ENCODE measurements at places on chromosomes 5 and 9.

DNA sequence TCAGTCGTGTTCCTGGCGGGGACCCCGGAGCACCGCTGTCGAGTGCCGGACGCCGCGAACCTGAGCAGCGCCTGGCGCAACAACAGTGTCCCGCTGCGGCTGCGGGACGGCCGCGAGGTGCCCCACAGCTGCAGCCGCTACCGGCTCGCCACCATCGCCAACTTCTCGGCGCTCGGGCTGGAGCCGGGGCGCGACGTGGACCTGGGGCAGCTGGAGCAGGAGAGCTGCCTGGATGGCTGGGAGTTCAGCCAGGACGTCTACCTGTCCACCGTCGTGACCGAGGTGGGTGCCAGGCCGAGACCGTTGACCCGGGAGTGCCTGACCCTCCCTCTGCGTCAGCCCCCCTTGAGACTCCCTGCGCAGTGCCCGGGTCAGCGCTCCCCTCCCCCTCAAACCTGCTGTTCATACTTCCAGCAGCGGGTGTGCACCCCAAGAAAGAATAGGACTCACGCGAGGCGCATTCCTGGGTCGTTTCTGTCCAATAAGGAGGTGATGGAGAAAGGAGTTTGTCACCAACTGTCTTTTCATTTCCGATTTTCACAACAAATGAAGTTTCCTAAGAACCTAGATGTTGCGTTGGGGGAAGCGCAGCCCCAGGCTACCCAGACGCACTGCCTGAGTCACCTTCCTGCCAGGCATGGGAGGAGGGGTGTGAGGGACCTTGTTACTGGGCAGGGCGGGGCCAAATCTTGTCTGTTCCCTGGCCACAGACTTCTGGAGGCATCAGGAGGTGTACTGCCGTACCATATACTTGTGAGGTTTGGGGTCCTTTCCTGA lies 722 bp downstream of the SLC22A4 start:
- DNase-seq, result peak; percentile 76

DNA sequence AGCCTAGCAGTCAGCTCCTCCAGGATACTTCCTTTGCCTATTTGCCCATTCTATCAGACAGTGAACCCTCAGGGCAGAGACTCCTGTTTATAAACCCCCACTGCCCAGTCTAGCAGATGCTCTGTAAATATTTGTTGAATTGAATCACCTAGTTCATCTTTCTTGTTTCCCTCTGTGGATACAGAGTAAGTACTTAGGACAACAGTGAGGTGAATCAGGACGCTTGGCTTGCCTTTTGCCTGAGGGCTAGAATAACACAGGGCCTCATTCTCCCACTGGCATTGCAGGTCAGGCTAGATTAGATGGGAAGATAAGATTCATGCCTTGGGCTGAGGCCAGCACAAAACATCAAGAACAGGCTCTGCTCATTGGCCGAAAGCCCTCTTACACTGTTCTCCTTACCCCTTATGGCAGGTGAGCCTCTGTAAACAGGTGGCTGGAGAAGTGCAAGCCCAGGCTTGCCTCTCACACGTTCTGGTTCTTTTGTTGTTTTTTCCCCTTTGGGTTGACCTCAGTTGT lies 22.2 kb downstream of the TNFSF8 start:
- DNase-seq, result no peak

- no peak for DNase-seq
These were observed 20.0 kb downstream of the ITGA1 start for GRCh38 chr5:52807723-52808122.

GRCh38 chr9:125393426-125393825 lies 131.8 kb downstream of the GAPVD1 start:
- DNase-seq, result no peak

DNA sequence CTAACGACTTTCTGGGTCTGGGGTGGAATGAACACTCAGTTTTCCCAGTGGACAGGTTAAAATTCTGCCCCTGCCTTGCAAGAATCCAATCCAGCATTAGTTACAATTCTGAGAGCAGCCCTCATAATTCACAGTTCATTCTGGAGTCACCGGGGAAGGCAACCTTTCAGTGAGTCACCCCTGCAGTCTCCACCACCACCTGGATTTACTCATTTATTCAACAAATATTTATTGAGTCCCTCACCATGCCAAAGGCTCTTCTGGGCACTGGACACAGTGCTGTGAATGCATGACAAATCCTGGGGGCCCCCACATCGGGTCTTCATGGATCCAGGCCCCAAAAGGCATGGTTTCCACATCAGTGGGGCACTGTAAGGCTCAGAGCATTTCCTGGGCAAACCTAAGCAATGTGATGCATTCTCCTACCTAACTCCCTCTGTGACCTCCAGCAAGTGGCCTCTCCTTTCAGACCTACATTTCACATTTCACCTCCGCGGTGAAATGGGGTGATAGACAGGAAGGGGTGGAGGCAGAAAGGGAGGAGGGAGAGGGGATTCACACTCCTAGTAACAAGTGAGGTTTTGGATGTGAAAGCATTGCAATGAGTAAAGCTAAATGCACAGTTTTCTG lies 6.4 kb upstream of the MSX2 start:
- DNase-seq, result no peak

DNA sequence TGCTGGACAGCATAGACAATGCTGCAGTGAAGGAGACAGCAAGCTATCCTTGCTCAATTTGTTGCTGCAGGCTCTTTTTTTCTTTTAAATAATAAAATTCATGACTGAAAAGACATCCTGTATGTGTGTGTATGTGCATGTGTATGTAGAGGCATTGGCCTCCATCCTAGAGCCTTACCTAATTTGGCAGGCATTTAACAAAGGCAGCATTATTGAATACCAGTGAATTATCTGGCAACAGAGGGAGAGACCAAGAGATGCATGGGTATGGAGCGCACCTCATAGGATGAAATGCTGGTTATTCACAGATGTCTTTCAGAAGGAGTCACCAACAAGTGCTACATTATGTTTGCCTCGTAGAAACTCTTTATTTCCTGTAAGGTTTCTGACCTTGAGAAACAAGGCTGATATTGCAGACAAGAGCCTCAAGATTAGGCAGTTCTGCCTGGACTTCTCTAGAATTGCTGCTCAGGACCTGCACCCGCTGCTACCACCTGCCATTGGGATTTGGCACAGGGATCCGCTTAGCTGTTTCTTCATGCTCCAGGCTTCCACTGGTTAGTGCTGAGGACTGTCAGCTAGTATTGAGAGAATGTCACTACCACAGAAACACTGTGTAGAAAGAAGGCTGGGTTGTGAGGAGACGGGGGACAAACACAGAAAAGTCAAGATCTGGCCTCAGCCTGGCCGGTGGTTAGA lies 247.7 kb upstream of the RFX3 start:
- no peak for DNase-seq

DNA sequence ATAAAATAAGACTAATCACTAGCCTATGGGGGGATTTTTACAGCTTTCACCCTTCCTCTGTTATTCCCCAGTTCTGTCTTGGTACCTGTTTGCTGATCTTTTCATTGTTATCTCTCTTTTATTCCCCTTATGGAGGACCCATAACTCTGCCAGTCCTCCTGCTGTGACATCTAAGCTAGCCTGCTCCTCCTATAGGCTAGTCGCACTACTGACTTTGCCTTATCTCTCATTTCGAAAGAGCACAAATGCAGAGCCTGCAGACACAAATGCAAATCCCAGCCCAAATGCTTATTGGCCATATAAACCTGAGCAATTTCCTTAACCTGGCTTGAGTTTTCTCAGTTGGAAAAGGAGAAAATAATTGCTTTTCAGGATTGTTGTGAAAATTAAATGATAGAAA lies 59.1 kb upstream of the CAMK4 start:
- no peak for DNase-seq

DNA sequence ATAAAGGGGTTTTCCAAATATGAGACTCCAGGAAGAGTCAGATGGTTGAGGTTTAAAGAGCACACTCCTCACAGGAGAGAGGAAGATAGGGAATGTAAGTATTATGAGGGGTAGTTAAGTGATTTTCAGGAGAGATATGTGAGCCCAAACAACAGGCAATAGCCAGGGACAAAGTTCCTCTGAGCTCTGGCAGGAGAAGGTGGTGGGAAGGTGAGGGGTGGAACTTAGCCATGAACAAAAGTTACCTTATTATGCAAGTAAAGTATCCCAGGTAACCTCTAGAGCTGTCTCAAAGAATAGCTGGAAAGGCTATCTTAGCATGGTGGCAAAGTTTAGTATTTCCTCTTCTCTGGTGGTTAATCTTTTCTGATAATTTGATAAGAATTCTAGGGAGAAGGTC lies 450.5 kb upstream of the PTPRD start:
- no peak for DNase-seq

GRCh38 chr9:16309469-16310271 lies 560.8 kb downstream of the BNC2 start:
- DNase-seq, result no peak

DNA sequence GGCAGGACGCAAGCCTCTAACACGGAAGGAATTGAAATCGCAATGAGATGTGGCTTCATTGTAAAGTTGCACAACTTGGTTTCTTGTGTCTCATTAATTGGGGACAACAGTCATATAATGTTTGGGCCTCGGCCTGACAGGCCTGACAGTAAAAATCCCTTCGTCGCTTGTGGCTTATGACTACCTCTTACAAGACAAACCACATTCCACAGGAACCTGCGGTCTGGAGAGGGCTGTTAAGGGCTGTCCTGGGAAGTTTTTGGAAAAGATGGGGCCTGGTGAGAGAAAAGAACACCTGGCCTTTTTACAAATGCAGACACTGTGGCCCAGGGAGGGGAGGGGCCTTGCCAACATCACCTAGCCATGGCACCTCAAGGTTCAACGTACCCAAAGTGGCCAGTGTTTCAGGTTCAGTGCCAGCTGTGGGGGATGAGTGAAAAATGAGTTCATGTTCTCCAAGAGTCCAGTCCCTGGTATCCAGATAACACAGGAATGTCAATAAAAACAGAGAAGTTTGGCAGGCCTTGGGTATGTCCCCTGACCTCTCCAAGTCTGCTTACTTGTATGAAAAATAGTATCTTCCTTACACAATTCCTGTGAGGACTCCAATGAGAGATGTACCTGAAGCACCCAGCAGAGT lies 22.2 kb downstream of the SHB start:
- DNase-seq, result no peak

- DNase-seq, result no peak
These were observed 237.7 kb upstream of the MEF2C start for GRCh38 chr5:89120719-89121118.

DNA sequence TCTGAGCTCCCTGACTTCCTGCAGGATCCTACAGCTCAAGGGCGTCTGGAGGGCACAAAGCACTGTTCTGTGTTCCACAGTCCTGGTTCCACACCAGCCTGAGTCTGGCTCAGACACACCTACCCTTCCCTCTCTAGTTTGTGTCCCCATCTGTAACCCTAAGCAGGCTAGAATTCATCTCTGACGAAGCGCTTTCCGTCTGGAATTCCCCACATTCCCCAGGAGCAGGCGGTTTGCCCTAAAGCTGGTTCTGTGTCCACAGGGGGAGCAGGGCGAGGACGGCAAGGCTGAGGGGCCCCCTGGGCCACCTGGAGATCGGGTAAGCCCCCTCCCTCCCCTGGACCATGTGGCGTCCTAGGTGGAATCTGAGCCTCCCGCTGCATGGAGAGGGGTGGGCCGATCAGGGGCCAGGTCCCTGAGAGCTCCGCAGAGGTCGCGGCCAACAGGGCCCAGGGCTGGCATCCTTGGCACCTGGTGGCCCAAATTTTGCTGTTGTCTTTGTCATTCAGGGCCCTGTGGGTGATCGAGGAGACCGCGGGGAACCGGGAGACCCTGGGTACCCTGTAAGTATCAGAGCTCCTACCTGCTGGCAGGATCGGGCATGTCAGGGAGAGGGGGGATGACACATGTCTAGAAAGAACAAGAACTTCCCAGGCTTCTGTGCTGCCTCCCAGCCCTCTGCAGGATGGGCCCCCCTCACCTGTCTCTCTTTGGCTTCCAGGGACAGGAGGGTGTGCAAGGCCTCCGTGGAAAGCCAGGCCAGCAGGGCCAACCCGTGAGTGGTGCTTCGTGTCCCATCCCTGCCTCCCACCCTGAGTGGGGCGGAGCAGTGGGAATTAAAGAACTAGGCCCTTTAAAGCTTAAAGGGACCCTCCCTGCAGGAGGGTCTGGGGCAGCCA lies 34.5 kb upstream of the ORM1 start:
- no peak for DNase-seq

DNA sequence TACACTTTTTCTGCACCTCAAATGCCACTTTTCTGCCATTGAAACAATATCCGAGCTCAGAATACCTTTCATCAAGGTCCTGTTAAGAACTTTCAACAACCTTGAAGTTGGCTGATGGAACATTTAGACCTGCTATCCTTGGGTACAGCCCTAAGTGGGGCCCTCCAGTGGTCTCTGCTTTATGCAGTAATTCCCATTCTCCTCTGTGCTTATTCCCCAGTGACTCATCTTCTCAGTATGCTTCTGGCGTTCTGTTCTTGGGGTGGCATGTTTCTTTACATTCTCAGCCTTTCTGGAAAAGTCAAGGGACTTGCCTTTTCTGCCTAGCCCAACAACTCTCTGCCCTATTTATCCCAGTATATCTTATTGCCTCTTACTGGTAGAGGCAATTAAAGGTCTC lies 7.1 kb downstream of the ANP32B start:
- no peak for DNase-seq

DNA sequence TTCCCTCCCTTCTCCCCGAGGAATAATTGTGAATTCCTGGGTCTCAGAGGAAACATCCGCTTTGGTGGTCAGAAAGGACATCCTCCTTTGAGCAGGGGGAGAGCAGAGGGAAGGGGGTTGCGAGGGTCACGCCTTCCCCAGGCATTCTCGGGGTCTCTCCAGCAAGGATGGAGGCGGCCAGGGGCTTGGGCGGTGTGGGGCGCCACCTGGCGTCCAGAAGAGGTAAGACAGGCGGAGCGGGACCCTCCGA lies 129.1 kb downstream of the KCNIP1 start:
- peak; percentile 67 for DNase-seq

DNA sequence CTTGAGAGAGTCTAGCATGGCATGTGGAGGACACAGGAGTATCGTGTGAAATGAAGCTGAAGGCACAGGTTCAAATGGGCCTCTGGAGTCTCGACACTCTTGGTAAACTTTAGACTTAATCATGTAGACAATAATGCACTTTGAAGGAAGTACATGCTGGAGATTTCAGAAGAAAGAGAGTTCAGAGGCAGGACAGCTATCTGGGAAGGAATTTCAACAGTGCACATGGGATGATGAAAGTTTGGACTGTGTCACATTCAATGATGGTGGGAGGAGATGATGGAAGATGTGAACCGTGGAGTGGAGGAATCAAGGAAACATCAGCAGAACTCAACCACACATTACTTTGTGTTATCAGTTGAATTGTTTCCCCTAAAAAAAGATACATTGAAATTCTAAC lies 88.6 kb upstream of the PAPPA start:
- no peak for DNase-seq
